ENCODE measurements at places on chromosomes 2 and 18.

- no peak for DNase-seq
Measured at GRCh38 chr2:200270732-200271131, 35.8 kb upstream of the SPATS2L start.

- no peak for DNase-seq
Measured at GRCh38 chr2:227164763-227165291, 403 bp downstream of the COL4A3 start.

DNA sequence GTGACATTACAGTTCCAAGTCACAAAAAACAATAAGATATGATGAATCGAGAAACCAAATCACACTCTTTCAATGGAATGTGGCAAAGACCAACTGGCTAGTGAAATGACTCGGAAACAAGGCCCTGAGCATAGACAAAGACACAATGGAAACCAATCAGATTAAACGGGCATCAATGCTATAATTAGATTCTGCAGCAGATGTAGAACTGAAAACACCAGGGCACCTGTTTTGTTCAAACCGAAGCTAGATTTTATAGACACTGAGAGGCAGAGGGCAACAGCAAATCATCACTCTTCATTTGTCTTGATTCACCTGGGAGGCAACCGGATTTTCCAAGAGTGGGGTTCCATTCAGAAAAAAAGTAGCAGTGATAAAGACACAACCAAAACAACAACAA, 92.8 kb upstream of the BARD1 start:
- no peak for DNase-seq

DNA sequence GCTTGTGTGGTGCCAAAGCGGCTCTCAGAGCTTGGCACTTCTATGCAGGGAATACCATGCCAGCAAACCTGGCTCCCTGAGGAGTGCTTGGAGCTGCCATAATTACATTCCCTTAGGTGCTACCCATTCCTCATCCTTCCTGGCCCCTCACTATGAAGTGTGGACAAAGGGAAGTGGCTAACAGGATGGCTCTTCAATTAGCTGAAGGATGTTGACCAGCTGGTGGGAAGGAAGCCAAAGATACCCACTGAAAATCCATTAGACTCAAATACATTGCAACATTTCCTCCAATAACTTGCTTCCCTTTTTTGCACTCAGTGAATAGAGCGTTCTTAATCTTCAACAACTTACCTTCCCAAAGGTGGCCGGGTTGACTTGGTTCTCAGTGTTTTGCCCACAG, 8.5 kb downstream of the RFX8 start:
- no peak for DNase-seq

DNA sequence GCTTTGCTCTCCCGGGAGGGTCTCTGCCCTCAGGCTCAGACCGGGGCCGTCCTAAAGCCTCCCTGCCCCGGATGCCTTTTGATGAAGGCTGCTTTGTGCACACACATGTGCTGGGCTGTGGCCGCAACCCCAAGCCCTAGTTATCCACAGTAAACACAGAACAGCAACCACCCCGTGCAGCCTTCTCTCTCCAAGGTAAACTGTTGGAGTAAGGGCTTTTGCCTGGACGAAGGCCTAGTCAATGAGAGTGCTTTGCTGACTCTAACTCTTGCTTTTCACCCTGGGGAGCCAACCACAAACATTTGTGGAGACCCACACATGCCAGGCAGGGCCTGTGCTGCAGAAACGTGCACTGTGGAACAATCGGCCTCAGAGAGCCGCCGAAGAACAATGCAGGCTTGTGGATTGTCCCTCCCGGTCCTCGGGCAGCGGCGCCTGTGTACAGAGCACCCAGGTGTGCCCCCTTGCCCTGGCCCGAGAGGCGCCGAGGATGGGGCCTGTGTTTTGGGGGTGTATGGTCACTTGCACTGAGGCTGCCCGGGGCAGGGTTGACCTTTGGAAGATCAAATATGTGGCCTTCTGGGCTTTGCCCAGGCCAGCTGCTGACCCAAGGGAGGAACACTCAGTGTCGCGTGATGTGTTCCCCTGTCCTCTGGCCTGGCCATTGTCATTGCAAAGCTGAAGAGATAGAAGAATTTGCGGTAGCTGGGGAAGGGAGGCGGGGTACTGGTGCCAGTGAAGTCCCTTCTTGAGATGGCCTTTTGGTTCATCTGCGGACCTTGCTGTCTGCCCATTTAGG, 37.0 kb downstream of the CTIF start:
- DNase-seq: no peak
